Fibroblast of the conjunctiva (primary cell): ENCODE measurements at places on chromosomes 1 and 21.

- no peak for DNase-seq
Observed at GRCh38 chr1:83896299-83896698, 102.6 kb downstream of the TTLL7 start.

GRCh38 chr1:109193653-109194590 lies 19.8 kb upstream of the SARS1 start:
- DNase-seq: no peak

DNA sequence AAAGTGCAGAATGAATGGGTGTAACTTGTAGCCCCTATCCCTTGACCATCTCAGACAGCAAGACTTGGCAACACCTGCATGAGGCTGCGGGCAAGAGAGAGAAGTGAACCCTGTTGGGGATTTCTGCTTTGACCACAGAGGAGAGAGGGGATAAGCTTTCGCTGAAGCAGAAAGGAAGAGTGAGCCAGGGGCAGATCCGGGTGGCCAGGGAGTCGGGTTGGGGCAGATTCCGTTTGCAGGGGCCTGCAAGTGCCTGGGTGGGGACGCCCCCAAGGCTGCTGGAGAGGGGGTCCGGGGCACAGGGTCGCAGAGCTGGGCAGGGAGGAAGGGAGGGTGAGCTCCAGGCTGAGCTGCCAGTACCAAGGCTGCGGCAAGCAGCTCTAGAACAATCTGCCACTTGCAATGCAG lies 25.3 kb upstream of the PIK3CD start:
- DNase-seq: no peak

GRCh38 chr1:58047265-58047858 lies 499.2 kb downstream of the OMA1 start:
- DNase-seq: no peak
